CD4-positive, alpha-beta T cell treated with Interleukin-4 for 4 hours (primary cell): ENCODE measurements at places on chromosomes 7 and 10.

DNA sequence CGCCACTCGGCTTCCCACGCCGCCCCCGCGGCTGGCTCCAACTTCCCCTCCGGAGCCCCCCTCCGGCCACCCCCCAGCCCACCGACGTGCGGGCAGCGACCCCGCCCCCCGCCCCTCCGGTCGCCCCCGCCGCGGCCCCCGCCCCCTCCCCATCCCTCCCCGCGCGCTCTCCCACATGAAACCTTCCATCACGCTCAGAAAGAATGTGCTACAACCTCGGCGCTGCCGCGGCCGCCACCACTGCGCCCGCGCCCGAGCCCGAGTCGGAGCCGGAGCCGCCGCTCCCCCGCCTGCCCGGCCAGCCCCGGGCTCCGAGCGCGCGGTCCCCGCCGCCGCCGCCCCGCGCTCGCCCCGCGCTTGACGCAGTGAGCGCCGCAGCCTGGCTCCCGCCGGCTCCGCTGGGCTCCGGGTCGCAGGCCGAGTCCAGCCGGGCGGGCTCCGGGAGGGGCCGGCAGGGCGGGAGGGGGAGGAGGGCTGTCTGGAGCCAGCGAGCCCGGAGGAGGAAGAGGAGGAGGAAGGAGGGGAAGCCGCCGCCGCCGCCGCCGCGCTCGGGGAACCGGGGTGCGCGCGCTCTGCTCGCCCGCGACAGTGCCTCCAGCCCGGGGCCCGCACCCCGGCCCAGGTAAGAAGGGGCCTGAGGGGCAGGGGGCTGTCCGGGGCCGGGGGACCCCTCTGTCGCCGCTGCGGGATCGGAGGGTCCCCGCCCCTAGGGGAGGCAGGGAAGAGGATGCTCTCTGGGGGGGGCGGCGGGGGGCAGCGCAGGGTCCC lies 4.3 kb upstream of the ELFN1 start:
- no peak for DNase-seq

GRCh38 chr10:116158036-116158435 lies 115.0 kb downstream of the GFRA1 start:
- no peak for DNase-seq

GRCh38 chr7:88758381-88759229 lies 895 bp upstream of the ZNF804B start:
- DNase-seq: no peak

DNA sequence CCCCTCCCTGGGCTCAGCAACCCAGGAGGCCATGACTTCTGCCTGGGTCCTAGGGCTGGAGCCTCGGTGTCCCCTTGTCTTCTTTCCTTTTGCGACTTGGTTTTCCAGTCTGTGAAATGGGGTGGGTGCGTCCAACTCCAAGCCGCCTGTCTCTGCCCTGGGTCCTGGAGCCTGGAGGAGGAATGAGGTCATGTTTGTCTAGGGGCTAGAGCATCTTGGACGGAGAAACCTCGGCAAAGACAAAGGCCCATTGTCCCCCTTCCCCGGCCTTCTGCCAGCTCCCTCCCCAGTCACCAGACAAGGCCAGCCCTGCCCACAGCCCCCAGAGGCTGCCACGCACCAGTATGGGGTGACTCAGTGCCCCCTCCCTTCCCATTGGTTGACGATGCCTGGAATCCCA lies 39.8 kb upstream of the ELN start:
- no peak for DNase-seq

DNA sequence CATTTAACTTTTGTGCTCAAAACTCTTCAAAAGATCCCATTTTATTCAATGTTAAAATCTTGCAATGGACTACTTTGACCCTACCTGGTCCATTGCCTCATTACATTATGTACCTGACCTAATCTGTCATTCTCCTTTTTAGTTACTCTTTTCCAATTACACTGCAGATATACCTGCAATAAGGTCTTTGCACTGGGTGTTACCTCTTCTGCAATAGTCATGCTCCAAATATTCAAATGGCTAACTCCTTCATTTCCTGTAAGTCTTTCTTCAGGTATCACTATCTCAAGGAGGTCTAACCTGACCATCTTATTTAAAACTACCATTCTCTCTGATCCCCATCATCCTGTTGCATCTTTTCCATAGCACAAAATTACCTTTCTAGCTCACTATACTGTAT lies 22.3 kb downstream of the SLC13A1 start:
- no peak for DNase-seq

GRCh38 chr7:90078921-90079320 lies 75.3 kb upstream of the STEAP1 start:
- DNase-seq: no peak

GRCh38 chr7:41940760-41941343 lies 238.0 kb upstream of the INHBA start:
- DNase-seq: peak; percentile 57

- no peak for DNase-seq
Measured at GRCh38 chr7:117097860-117098259, 144.6 kb downstream of the ST7 start.

- DNase-seq: no peak
Measured at GRCh38 chr7:1355568-1356340, 103.5 kb downstream of the MICALL2 start.

GRCh38 chr7:122694697-122695096 lies 4.2 kb downstream of the RNF133 start:
- DNase-seq: no peak

GRCh38 chr7:118311121-118311836 lies 86.8 kb downstream of the ANKRD7 start:
- no peak for DNase-seq

DNA sequence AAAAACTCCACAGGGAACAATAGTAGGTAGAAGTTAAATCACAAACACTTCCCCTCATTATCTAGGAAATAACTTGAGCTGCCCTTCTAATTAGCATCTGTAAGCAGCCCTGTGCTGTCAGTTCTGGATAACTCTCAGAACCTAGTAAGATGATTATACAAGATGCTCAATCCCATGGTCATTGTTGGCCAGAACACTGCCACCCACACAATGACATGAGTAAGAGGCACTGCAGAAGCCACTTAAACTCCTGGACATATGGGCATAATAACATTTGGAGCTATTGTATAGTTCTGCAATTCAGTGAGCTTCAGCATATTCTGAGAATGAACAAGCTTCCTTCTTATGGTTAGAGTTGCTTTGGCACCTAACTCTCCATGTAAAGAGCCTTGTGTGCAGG lies 153.8 kb downstream of the PLPP4 start:
- DNase-seq: no peak

DNA sequence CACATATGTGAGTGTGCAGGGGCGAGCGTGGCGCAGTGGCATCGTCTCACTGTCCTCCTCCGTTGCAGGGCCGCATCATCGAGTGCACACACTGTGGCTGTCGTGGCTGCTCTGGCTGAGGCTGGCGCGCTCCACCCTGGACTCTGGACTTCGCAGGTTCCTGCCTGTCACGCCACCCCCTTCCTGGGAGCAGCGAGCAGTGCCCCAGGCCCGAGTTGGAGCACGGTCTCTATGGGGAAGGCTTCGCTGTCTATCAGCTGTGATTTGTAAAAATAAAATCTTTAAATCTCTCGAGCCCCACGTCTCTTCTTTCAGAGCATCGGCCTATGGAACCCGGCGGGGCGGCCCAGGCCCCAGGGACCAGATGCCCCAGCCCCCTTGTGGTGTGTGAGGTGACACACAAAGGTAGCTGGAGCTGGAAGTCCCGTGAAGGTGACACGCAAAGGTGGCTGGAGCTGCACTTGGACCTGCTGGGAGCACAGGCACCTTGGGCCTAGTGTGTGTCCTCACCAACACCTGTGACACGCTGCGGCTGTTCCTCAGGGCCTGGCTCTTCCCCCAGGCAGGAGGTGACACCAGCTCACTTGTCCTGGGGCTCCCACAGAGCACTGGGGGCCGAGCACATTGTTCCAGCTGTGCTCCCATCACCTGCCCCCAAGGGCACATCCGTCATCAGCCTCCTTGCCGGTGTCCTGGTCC lies 10.7 kb downstream of the BUD31 start:
- no peak for DNase-seq

- no peak for DNase-seq
Measured at GRCh38 chr7:2597273-2597640, 34.5 kb upstream of the TTYH3 start.

DNA sequence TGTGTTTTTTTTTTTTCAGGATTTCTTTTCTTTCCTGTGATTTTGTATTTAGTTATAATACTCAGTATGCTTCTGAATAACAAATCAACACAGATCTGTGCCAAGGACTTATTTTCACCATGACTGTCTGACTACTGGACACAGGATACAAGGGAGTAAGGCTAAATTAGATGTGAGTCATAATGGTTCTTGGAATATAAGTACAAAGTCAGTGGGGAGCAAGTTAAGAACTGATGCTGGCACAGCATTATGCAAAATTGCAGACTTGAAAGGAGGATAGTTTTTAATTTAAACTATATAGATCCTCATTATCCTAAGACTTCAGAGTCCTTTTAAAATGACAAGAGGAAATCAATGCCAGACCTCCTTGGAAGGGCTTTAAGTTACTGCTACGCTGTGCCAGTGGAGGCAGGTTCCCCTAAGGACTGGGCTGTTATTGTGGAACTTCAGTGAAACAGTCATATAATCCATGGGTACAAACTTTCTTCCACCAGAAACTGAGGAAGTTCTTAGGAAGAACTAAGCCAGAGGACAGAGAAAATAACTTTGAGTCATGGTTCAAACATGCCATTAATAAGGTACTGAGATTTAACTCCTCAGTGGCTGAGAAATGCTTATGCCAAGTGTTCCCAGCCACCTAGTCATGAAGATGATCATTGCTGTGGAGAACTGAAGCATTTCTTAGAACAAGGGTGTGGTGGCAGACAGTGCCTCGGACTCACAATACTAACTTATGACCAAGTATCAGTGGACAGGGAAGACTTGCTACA lies 531.2 kb downstream of the HTR7 start:
- no peak for DNase-seq

DNA sequence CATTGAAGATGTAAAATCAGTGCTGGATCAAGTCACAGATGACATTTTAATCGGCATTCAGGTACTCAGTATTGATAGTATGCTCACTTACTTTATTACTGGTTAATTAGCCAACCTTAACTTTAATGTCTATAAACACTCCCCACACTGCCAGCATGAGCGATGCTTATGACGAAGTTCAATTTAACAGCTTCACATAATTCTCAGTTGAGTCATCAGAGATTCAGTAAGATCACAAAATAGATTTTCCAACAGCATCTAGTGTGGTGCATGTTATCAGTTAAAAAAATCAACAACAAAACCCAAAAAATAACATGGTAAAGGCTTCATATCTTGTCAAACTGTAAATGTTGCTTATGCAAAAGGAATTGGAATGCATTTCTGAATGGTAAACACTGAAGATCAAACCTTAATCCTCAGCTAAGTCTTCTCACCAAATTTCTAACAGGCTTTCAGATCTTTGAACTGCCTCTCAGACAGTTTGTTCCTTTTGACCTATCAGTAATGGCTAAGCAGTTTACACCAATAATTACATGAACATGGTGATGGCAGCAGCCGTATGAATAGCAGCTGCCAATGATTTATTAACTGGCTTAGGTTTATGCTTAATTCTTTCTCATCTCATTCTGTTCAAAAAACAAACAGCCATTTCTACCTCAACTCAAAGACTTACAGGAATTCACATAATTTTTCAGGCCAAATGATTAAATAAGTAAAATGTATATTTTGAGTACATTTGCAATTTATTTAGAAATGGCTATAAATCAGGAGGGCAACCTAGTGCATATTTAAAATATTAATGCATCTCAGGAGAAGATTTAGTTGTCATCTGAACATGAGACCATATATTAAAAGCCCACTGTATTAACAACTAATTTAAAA lies 98.5 kb downstream of the CABCOCO1 start:
- no peak for DNase-seq

GRCh38 chr10:124197371-124198124 lies 104.2 kb upstream of the CHST15 start:
- no peak for DNase-seq

DNA sequence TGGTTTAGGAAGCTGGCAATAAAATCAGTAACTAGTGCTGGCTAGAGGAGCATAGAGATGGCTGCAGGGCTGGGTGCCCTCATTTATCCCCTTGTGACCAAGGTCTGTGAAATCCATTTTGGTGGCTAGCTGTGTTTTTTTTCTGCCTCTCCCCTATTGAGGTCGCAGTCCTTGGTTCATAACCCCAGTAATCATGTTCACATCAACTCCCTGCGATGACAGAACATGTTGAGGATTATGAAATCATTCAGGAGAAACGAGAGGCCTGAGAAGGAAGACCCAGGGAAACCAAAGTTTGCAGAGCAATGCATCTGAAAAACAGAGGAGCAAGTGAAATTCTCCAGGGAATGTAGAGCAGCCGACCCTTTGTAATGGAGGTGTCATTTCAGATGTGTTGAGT lies 126.9 kb downstream of the TACC2 start:
- no peak for DNase-seq

DNA sequence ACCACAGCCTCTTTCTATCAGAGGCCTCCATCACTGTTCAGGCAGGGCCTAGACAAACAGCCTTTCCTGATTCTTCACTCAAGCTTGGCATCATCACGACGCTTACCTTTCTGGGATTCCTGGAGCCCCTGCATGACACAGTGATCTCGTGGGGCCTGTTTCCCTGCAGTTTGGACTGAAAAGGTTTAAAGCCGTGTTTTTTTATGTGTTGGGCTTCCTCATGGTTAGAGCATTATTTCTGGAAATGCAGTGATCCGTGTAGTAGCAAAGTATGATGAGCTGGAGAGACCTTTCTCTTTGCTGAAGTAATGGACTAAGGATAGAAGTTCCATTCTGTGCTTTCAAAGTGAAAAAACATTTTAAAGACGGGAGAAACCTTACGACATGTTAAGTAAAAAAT lies 169.1 kb downstream of the BMPER start:
- no peak for DNase-seq

- DNase-seq: no peak
Measured at GRCh38 chr7:106045586-106045985, 66.5 kb downstream of the SYPL1 start.

GRCh38 chr10:78997635-78998618 lies 70.8 kb upstream of the ZMIZ1 start:
- no peak for DNase-seq

DNA sequence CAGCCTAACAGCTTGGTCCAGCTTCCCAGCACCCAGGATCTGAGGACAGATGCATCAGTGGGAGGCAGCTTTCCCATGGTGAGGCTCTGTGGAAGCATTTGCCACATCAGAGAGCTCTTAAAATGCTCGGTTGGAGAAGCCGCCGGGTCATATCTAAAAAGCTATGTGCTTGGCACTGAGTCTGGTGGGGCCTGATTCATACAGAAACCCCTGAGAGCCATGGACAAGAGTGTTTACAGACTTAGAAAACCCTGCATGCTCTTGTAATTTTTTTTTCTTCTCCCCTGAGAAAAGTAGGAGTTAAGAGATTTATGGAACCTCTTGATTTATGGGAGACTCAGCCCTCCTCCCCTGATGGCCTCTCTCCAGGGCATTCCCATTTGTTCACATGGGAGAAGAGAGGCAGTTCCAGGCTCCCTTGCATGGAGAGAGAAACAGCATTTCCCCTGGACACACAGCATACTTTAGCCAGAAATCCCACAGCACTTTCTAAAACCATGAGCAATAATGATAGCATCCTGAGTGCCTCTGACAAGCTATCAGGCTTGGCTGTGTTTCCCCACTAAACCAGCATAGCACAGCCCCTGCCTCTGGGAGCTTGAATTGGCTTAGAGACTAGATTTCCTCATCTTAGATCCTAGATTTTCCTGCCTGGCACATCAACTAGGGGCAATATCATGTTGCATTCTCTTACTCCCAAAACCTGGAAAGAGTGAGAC lies 322.1 kb upstream of the AUTS2 start:
- DNase-seq: no peak

DNA sequence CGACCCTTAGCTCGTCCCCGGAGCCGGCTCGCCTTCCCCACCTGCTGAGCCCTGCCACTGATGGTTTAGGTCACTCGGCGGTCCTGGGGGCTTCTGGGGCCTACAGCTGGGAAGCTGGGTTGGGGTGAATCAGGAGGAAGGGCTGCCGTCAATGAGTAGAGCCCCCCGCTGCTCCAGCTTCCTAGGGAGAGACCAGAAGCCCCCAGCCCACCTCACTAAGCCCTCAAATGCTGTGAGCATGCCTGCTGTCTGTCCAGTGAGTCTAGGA lies 495.6 kb upstream of the FOXK1 start:
- DNase-seq: no peak
